ENCODE measurements at places on chromosomes 3 and 15.
A peak's percentile ranks its signal among the peaks of the same experiment; 100 is the strongest.

DNA sequence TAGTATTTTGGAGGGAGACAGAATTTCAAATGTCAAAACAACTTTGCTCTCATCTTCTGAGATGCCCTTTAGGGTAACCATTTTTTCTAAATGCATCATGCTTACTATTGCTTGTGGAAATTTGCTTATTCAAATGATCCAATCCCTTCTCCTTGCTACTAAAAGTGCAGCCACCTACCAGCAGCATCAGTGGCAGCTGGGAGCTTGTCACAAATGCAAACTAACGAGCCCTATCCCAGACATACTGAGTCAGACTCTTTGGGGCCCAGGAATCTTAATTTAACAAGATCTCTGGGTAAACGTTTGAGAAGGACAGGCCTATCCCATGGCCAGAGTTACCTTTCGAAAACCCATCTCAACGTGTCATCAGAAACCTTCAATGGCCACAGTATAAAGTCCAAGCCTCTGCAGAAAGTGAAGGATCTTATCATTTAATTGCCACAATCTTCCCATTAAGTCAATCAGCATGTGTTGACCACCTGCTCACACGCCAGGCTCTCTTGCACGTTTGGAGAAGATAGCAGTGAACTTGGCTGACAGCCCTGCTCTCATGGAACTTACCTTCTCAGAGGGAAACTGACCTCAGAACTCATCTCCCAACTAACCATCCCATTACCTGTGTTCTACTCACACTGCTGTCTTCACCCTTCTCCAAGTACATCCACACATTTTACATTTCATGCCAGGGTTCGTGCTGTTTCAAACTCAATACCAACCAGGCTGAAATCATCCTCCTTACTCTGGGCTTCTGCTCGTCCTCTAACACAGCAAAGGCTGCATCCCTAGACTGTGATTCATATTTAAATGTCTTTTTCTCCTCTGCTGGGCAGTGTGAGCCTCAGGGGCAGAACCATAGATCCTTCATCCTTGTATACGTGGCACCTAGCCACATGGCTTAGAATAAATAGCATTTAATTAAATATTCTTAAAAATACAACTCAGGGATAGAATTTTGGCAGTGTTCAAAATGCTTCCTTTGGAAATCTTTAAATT lies 24.8 kb upstream of the VGLL4 start:
- DNase-seq = no peak

DNA sequence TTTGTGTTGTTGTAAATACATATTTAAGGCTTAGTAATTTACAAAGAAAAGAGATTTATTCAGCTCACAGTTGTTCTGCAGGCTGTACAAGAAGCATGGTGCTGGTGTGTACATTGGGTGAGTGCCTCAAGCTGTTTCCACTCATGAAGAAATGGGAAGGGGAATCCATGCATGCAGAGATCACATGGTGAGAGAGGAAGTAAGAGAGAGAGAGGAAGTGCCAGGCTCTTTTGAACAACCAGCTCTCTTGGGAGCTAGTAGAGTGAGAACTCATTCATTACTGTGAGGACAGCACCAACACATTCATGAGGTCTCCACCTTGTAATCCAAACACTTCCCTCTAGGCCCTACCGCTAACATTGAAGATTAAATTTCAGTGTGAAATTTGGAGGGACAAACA lies 909.2 kb downstream of the NSUN3 start:
- DNase-seq = no peak

DNA sequence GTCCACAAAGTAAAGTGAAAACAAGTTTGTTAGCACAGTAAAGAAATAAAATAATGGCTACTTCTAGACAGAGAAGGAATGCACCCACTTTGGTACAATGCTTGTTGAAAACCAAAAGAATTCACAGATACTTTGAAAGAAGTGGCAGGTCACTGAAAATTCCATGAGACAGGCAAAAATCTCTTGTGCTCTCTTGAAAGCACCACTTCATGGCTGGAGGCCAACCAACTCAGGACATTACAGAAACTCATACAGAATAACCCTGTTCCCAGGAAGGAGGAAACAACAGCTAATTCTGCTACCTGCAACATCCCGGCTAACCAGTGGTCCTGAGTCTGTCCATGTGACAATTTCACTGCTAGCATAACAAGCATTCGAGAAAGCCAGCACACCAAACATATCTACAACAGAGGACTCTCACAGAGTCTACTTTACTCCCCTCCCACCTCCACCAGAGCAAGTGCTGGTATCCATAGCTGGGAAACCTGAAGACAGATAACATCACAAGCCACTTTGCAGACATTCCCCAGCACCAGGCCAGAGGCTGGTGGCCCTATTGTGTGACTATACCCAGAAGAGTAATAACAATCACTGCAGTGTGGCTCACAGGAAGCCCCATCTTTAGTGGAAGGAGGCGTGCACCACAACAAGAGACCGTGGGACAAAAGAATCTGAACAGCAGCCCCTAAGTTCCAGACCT lies 255.3 kb upstream of the SLITRK3 start:
- no peak for DNase-seq

- DNase-seq = no peak
These were observed 417.3 kb downstream of the OTOL1 start for GRCh38 chr3:161913786-161914389.

GRCh38 chr3:59508273-59508672 lies 458.4 kb upstream of the CFAP20DC start:
- no peak for DNase-seq

GRCh38 chr3:24494618-24495325 lies at the start of gene THRB:
TSS of gene THRB (minus strand) at chr3:24494850.
- peak; percentile 90 for DNase-seq

- no peak for DNase-seq
These were observed 67.2 kb downstream of the CFAP44 start for GRCh38 chr3:113374078-113374477.

GRCh38 chr3:52339612-52340011 lies 23.5 kb downstream of the DNAH1 start:
- DNase-seq = peak; percentile 68

DNA sequence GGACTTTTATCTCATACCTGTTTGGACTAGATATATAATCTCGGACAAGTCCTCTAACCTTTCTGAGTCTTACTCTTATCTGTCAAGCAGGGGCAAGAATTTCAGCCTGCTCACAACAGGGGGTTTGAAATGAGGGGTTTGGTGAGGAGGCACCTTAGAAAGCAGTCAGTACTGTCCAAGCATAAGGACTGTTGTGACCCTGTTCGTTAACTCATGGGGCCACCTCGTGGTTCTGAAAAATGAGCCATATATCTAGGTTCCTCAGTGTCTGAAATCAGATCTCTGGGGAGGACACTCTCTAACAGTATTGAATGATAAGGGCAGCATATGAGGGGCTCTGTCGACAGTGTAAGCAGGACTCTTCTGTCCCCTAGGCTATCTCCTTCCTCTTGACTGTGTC lies 7.2 kb upstream of the TIMP4 start:
- DNase-seq = no peak

- no peak for DNase-seq
These were observed 228.2 kb upstream of the ZPLD1 start for GRCh38 chr3:102206511-102207031.

DNA sequence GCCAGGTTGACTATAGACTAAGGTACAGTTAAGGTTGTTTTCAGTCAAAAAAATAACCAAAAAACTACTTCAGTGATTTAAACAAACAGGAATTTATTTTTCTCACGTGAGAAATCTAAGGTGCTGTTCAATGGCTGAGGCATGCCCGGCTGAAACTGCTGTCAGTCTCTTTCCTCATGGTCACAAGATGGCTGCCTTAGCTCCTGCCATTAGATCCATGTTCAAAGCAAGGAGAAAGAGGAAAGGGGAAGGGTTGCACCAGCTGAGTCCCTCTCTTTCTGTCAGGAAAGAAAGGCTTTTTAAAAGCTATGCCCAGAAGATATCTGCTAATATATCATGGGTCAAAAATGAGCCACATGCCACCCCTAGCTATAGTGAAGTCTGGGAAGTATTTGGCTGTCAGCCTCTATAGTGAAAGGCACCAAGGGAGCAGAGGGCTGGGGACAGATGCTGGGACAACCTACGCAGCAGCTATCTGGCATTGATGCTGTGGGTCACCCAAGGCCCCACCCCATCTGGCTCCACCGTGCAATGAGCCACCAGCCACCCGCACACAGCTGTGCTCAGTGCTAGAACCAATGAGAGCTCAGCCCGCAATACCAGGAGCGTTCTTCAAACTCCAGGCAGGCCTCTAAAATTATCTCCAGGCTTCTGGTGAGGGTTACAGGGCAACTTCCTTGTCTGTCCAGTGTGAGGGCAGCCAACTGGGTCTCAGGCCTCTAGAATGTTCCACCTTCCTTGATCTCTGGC lies 64.7 kb upstream of the GATA2 start:
- no peak for DNase-seq

- peak; percentile 71 for DNase-seq
These were observed 3.0 kb downstream of the HEG1 start for GRCh38 chr3:125052624-125053303.

GRCh38 chr15:100889385-100890050 lies 9.9 kb downstream of the ALDH1A3 start:
- no peak for DNase-seq

DNA sequence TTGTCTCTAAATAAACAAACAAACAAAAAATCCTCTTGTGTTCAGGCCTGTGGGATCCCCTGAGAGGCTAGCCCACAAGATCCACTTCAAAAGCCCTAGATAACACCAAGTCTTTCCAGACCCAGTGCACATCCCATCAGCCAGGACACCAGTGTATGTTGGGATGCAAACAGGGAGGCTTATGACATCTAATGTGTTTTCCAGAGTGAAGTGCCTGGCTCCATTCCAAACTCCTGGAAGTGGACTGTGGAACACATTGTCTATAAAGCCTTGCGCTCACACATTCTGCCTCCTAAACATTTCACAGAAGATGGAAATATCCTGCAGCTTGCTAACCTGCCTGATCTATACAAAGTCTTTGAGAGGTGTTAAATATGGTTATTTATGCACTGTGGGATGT lies 57.0 kb downstream of the MLH1 start:
- no peak for DNase-seq

DNA sequence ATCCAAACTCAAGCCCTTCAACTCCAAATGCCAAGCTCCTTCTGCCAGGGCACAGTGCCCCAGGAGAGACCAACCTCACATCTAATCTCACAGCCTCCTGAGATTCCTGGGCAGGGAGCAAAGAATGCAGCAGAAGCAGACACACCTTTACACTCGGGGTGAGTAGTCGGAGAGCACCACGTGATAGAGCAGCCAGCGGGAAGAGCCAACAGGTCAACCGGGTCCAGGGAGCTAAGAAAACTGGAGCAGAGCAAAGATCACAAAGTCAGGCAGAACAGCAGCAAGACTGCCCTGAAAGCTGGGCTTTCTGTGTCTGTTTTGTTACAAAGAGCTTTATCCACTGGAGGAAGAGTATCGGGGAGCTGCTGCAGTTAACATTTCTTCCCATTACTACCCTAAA lies 4.2 kb downstream of the B3GALNT1 start:
- DNase-seq = no peak

DNA sequence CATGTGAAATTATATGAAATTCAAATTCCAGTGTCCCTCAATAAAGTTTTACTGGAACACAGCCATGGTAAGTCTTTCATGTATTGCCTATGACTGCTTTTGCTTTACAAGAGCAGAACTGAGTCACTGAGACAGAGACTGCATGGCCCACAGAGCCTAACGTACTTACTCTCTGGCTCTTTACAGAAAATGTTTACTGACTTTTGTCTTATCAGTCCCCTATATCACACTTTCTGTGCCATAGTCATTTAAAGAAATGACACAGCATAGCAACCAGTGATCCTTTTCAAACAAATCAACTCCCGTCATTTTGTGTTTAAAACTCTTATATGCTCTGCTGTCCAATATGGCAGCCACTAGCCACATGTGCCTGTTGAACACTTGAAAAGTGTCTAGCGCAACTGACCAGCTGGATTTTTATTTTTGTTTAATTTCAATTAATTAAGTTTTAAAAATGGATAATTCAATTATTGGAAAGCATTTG lies 129.7 kb upstream of the CDIN1 start:
- DNase-seq = no peak

- DNase-seq = no peak
These were observed 3.0 kb downstream of the DGKG start for GRCh38 chr3:186359078-186359477.

DNA sequence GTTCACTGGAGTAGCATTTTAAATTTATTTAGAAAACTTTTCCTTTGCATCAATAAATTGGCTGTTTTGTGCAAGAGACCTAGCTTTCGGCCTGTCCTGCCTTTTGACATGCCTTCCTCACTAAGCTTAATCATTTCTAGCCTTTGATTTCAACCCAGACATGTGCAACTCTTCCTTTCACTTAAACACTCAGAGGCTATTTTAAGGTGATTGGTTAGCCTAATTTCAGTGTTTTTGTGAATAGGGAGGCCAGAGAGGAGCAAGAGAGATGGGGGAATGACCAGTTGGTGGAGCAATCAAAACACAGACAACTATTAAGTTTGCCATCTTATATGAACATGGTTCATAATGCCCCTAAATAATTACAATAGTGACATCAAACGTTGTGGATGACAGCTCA lies 333.4 kb downstream of the SLC9A9 start:
- no peak for DNase-seq

DNA sequence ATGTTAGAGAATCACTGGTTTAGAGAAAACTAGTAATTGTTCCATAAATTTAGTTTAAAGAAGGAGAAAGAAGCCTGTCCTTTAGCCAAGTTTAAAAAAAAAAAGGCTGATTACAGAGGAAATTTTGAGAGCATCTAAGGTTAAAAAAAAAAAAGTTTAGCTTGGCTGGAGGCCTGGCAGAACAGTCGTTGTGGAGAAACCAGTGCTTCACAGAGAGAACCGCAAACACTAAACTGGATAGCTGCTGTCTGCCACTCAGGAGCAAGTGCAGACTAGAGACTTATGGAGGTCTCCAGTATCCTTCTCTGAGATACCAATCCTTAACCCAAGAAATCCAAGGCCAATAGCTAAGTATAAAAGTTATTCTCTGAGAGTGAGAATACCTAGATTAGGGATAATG lies 84.8 kb upstream of the ANKRD28 start:
- DNase-seq = no peak

DNA sequence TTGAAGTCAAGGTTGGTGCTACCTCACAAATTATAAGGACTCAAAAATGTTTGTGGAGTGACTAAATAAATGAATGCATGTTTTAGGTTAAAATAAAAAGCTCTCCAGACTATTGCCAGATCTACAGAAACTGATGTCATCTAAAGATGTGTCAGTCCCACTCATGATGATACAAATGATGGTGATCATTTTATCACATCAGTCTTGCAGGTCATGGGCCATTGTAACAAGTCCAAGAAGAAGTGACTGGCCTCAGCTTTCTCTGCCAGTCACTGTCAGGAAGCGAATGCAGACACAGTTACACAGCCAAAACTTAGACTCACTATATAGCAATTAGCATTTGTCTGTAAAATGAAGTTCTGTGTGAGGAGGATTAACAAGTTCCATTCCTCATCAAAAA lies 18.5 kb downstream of the ATP8B4 start:
- DNase-seq = no peak

GRCh38 chr3:48271763-48272498 lies 31.0 kb downstream of the ZNF589 start:
- DNase-seq = no peak

Data from HuH-7 (cell line).